Pancreas (tissue), 10 donors: ENCODE measurements at places on chromosomes 4 and X.
A peak's percentile ranks its signal among the peaks of the same experiment; 100 is the strongest.

DNA sequence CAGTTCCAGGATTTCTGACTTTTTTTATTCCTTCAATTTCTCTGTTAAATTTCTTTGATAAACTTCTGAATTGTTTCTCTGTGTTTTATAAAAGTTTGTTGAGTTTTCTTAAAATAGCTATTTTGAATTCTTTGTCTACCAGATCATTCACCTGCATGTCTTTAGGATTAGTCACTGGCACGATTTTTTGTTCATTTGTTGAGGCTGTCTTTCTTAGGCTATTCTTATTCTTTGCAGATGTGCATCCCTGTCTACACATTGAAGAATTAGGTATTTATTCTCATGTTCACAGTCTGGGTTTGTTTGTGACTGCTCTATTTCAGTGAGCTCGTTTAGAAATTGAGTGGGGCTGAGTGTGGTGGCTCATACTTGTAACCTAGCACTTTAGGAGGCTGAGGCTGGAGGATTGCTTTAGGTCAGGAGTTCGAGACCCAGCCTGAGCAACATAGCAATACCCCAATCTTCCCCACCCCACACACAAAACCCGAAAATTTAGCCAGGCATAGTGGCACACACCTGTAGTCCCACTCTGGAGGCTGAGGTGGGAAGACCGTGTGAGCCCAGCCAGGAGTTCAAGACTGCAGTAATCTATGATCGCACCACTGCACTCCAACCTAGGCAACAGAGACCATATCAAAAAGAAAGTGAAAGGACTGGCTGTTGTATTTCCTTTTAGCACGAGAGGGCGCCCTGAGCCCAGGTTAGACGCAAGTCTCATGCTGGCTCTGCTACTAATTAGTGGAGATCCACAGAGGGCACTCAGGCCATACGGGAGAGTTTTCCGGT, 42.0 kb downstream of the F8 start:
- H3K27me3 ChIP-seq, result no peaks in the 10 kb centered on the region
- no peak overlapping the region for H3K27ac ChIP-seq
- H3K4me1 ChIP-seq, result no peaks in the 10 kb centered on the region

DNA sequence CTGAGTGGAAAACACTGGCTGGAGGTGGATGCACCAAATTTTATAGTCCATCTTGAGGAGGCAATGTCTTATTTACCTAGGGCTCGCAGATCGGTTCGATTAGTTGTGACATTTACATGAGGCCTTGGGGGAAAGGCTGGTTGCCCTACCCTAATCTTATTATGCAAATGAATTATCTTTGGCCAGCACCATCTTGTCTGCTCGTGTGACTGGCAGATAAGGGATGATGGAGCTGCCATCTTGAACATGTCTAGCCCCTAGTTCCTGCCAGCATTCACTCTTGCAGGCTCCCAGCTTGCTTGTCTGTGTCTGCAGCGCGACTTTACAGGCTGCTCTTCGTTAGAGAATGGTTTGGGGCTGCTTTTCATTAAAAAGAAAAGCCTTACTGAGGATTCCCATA, 61.9 kb downstream of the SEC24B start:
- no peaks in the 10 kb centered on the region for H3K4me1 ChIP-seq
- H3K27me3 ChIP-seq, result no peaks in the 10 kb centered on the region
- no peak for DNase-seq
- H3K4me3 ChIP-seq, result no peak overlapping the region

DNA sequence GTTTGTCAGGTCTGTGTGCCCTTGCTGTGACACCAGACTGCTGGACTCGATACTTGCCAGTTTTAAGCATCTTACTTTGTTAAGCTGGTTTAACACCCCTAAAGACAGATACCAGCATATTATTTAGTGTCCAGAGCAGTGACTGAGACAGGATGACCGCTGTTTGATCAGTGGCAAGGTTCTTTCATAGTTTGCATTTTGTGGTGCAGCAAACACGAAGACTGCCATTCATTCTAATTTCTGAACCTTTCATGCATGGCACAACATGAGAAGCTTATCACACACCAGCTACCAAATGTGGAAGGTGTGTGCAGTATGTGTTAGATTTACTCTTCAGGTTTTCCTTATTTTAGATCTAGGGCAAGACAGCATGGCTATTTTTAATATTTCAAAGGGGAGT, 28.2 kb downstream of the JADE1 start:
- no peak for DNase-seq
- H3K27me3 ChIP-seq, result no peaks in the 10 kb centered on the region
- peaks cover 60% of the 10 kb centered on the region for H3K4me1 ChIP-seq
- H3K36me3 ChIP-seq, result no peaks in the 10 kb centered on the region
- no peak overlapping the region for H3K27ac ChIP-seq
- H3K4me3 ChIP-seq, result no peak overlapping the region

DNA sequence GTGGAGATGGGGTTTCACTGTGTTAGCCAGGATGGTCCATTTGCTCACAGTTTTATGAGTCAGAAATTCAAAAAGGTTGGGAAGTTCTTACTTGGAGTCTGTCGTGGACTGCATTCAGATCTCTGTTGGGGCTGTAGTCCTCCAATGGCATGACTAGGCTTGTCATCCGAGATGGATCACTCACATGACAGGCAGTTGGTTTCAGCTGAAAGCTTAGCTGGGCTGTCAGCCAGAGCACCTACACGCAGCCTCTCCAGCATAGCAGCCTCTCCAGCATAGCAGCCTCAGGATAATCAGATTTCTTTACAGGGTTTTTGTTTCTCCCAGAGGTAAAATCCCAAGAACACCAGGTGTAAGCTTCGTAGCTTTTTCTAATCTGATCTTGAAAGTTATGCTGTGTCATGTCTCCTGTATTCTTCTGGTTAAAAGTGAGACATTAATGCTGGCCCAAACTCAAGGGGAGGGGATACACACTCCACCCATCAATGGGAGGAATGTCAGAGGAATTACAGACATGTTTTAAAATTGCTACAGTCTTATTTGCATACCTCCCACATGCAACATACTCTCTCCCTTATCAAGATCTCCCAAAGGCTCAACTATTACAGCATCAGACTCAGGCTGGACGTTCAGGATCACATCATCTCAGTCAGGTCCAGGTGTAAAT, 31.6 kb upstream of the SOD3 start:
- no peak overlapping the region for H3K27ac ChIP-seq
- no peak for DNase-seq
- no peaks in the 10 kb centered on the region for H3K27me3 ChIP-seq
- H3K36me3 ChIP-seq, result no peaks in the 10 kb centered on the region

DNA sequence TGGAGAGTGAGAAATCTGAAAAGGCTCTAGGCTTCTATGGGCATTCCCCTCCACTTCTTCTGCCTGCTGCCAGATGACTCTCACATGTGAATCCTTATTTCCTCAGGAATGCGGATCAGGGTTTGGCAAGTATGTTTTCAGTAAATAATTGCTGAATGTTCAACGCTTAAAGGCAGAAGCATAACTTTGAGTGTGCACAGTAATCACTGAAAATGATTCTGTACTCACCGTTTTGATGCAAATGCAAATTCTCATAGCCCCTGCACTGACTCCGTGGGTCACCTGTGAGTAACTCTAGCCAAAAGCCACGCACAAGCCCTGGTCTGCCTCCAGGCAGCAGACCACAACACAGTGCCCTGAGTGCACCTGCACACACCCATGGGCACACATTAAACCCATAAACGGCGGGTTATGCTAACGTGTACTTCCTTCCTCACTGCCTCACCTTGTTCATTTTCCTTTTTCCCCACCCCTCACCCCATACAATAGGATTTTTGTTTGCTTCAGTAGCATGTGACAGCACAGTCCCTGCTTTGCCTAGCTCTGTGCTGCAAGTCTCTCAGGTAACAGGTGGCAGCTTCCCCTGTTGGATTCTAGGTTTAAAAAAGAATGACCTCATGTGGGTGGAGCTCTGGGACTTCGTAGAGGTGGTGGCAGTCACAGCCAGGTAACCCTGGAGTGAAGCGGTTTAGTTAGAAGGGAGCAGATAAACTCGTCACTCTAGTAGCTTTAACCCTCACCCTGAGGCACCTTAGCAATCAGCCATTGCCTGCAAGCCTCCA, at the start of gene ARHGEF38:
TSS of gene ARHGEF38 (plus strand) at position 656 of the 782 bp plus-strand sequence. CDS start 146 bp downstream, outside the sequence.
- H3K36me3 ChIP-seq, result no peaks in the 10 kb centered on the region
- DNase-seq, result peak; percentile 64
- peaks cover 21% of the 10 kb centered on the region for H3K4me1 ChIP-seq
- H3K27ac ChIP-seq, result peak within 1 kb of the TSS; percentile 97

- H3K27me3 ChIP-seq, result no peaks in the 10 kb centered on the region
- H3K4me1 ChIP-seq, result no peaks in the 10 kb centered on the region
- H3K36me3 ChIP-seq, result no peaks in the 10 kb centered on the region
- no peak for DNase-seq
- H3K27ac ChIP-seq, result no peak overlapping the region
These were observed 41.0 kb upstream of the MAB21L2 start for GRCh38 chr4:150540959-150541360.

- H3K4me1 ChIP-seq, result no peaks in the 10 kb centered on the region
- no peaks in the 10 kb centered on the region for H3K36me3 ChIP-seq
- H3K27me3 ChIP-seq, result no peaks in the 10 kb centered on the region
These were observed 209.8 kb upstream of the NOCT start for GRCh38 chr4:138805736-138806135.

GRCh38 chr4:15688051-15688450, 6.4 kb downstream of the FAM200B start:
- H3K36me3 ChIP-seq, result peaks cover 4% of the 10 kb centered on the region
- peaks cover 7% of the 10 kb centered on the region for H3K4me1 ChIP-seq
- no peaks in the 10 kb centered on the region for H3K27me3 ChIP-seq
- no peak overlapping the region for H3K4me3 ChIP-seq
- no peak for DNase-seq

- no peak for DNase-seq
- no peak overlapping the region for H3K4me3 ChIP-seq
- no peaks in the 10 kb centered on the region for H3K4me1 ChIP-seq
These were observed 41.9 kb downstream of the WDR1 start for GRCh38 chr4:10074767-10075105.

- no peaks in the 10 kb centered on the region for H3K36me3 ChIP-seq
- no peak overlapping the region for H3K27ac ChIP-seq
- no peaks in the 10 kb centered on the region for H3K27me3 ChIP-seq
These were observed 23.7 kb upstream of the UBA1 start for GRCh38 chrX:47169726-47170515.

DNA sequence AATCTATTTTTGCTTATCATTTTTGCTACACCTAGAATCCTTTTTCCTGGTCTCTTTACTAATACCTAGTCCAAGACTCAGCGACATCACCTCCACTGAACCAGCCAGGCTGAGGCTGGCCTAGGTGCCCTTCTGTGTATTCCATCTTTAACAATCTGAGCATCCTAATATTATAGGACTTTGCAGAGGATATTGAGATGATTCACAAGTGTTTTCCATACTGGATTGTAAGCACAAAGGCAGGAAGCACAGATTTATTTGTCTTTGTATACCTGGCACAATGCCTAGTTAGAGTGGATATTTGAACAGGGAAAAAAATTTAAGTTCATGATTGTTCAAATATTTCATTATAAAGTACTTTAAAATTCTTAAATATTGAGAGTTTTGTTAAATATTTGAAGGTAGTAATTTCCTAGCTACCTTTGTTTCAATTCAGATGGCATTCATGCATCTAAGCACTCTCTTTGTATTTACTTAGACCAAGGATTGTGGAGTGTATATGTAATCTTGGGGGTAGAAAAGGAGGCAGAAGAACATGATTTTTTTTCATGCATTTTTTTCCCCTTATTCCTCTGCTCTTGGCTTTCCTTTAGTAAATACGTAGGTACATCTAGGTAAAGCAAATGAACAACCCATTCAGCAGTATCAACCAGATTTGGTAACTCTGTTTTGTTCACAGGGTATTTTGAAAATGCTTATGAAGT, 18.4 kb downstream of the SMARCA5 start:
- no peak for DNase-seq
- no peak overlapping the region for H3K27ac ChIP-seq
- no peaks in the 10 kb centered on the region for H3K27me3 ChIP-seq
- H3K36me3 ChIP-seq, result peaks cover 30% of the 10 kb centered on the region
- H3K4me1 ChIP-seq, result peaks cover 4% of the 10 kb centered on the region

- H3K4me3 ChIP-seq, result no peak overlapping the region
- H3K4me1 ChIP-seq, result no peaks in the 10 kb centered on the region
- no peak for DNase-seq
- H3K27me3 ChIP-seq, result no peaks in the 10 kb centered on the region
- H3K36me3 ChIP-seq, result no peaks in the 10 kb centered on the region
These were observed 71.4 kb downstream of the LDB2 start for GRCh38 chr4:16827045-16827444.

DNA sequence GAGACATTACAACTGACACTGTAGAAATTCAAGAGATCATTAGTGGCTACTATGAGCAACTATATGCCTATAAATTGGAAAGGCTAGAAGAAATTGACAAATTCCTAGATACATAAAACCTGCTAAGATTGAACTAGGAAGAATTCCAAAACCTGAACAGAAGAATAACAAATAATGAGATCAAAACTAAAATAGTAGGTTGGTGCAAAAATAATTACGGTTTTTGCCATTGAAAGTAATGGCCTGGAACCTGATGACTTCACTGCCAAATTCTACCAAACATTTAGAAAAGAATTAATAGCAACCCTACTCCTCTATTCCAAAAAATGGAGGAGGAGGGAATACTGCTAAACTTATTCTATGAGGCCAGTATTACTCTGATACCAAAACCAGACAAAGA, 824.9 kb downstream of the KLHL13 start:
- no peak overlapping the region for H3K27ac ChIP-seq
- H3K27me3 ChIP-seq, result no peaks in the 10 kb centered on the region
- no peak for DNase-seq
- H3K4me3 ChIP-seq, result no peak overlapping the region

DNA sequence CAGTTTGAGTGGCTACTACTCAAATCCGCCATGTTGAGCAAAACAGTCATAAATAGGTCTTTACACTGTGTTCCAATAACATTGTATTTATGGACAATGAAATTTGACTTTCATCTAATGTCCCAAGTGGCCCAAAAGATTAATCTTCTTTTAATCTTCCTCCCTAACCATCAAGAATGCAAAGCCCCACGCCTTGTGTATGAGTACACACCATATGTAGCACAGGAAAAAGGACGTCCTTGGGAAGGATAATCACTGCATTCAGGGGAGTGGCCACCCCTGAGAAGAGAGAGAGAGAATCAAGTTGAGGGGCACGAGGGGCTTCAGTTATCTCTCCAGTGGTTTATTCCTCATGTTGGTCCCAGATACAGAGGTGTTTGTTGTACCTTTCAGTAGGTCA, 33.1 kb downstream of the RBM47 start:
- H3K27ac ChIP-seq, result no peak overlapping the region
- H3K4me1 ChIP-seq, result peaks cover 9% of the 10 kb centered on the region
- H3K27me3 ChIP-seq, result no peaks in the 10 kb centered on the region
- no peak overlapping the region for H3K4me3 ChIP-seq
- H3K36me3 ChIP-seq, result no peaks in the 10 kb centered on the region

DNA sequence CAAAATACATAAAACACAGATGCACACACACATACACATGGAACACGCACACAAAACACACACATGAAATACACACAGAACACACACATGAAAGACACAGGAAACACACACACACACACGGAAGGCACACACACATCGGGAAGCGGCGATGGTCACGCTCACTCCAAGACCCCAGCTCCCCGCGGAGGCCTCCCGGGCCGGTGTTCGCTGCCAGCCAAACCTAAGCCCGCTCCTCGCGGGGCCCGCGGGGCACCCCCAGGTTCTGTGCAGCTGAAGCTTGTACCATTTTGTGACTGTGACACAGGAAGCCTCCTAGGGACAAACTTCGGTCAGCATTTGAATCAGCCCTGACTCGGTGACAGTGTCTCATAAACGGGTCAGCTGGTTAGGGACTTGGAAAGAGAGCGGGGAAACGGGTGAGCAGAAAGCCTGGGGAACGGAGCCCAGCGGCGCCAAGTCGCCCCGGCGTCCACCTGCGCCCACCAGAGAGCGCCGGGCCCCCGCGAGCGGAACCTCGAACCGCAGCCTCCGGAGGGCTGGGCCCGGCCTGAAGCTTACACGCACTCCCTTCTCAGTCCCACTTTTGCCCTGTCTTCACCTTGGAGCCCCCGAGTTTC, 32.1 kb downstream of the F11 start:
- DNase-seq, result no peak
- no peaks in the 10 kb centered on the region for H3K4me1 ChIP-seq
- H3K36me3 ChIP-seq, result no peaks in the 10 kb centered on the region
- no peaks in the 10 kb centered on the region for H3K27me3 ChIP-seq
